WTC11 (cell line): ENCODE measurements at places on chromosomes 12 and 14.
A peak's percentile ranks its signal among the peaks of the same experiment; 100 is the strongest.

DNA sequence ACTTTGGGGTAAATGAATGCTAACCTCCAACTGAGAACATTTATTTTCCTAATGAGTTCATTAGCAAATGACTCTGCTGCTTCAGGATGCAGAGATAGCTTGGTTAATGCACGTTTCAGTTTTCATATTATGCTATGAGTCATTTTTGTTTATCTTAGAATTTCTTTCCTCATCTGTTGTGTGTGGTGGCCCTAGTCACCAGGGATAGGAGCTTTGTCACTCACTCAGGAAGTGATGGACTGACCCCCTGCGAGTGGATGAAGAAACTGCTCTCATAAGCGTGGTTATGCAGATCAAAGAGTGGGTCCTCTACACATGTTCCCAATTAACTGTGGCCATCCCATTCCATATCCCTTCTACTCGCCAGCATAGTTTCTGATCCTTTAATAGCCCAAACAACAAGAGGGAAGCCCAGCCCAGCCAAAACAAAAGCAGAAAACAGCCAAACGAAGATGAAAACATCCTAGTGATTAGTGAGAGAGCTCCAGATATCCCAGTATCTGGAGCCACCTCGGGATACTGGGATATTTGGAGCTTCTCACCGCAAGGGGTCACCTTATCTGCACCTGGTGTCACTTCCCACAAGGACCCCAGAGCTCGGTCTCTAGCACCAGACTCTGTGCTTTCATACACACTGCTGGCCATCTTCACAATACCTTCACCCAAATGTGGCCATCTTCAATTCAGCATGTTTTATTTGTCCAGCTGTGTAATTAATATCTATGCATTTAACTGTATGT lies 8.6 kb downstream of the TC2N start:
- no peak for DNase-seq

GRCh38 chr12:57175428-57176138 lies 28.2 kb upstream of the LRP1-AS start:
- peak; percentile 95 for DNase-seq

- DNase-seq, result no peak
Measured at GRCh38 chr14:89166633-89167032, 250.4 kb downstream of the FOXN3 start.

- DNase-seq, result peak; percentile 96
Measured at GRCh38 chr12:15882118-15882971, at the start of gene STRAP. STRAP (plus strand) TSS chr12:15882387; CDS start chr12:15882708, 321 bp downstream.

GRCh38 chr12:126772171-126772864 lies 1494.7 kb upstream of the TMEM132C start:
- no peak for DNase-seq

DNA sequence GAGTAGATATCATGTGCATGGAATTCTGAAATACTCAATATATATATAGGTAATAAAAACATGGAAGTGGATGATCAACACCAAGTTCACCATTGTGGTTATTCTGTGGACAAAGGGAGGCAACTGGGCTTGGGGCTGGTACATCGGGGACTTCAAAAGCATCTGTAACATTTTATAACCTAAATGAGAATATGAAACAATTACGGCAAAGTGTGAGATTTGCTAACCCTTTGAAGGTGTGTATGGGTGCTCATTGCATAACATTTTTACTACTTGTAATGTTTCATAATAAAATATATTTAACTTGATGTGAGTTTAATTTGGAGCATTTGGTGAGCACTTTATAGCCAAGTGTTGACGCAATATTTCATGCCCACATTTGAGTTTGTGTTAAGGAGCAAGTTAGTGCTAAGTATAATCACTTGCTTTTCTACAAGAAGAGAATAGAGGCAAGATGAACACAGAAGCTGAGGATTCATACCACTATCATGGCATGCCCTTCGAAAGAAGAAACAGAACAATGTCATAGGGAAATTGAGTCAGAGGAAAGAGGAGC lies 109.3 kb downstream of the NTN4 start:
- DNase-seq, result no peak

DNA sequence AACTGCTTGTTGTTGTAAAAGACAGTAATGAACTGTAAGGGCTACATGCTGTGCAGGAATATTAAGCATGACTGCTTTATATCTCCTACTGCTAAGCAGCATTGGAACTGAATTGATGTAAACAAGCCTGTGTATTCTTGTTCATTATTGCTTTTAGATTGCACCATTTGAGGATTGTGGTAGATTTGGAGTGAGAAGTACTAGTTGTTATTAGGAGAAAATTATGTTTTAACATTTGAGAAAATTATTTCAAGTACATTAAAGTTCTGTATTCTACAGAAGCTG lies 212.7 kb downstream of the ERC1 start:
- no peak for DNase-seq

- DNase-seq, result no peak
Measured at GRCh38 chr12:52246720-52247621, 13.9 kb downstream of the KRT7 start.

DNA sequence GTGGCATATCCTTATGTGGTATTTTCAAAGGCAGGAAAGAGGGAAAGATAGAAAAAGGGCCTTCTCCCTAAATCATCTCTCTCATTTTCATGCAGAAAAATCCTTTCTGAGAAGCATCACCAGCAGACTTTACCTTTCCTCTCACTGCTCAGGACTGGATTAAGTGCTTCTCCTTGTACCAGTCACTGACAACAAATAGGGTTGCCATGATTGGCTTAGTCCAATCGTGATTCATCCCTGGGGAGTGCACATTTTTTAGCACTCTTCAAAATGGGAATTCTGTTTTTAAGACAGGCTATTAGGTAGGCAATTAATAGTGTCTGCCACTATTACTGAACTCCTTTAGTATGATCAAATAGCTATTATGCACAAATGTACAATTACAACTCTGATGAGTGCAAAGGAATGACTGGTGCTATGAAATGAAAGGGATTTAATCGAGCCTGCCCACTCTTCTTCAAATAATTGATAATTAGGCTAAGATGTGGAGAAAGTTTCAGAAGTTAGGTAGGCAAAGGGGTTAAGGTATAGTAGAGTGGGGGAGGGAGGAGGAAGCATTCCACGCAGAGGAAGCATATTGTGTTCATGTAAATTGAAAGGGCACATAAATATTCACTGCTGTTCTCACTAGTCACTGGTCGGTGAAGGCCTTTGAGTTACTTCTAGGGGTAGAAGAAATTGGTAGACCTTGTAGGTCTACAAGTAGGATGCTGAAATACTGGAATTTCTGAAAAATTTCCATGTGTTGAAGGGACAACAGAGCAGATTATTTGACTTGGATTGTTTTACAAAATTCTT lies 84.0 kb downstream of the MSRB3 start:
- DNase-seq, result no peak

- DNase-seq, result no peak
Measured at GRCh38 chr12:89179245-89179644, 173.1 kb downstream of the DUSP6 start.

- no peak for DNase-seq
Measured at GRCh38 chr12:46839964-46840363, 14.2 kb upstream of the SLC38A4 start.

DNA sequence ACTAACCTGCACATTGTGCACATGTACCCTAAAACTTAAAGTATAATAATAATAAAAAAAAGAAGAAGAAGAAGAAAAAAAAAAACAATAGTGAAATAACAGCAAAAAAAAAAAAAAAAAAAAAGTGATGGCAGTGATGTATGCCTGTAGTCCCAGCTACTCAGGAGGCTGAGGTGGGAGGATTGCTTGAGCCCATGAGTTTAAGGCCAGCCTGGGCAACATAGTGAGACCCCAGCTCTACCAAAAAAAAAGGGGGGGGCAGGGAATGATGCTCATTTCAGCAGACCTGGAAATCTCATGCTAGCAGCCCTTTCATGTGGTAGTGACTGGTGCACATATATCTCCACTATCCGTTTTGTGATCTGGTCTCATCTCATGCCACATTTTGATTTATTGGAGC lies 20.8 kb downstream of the TRAFD1 start:
- DNase-seq, result no peak

GRCh38 chr12:12986775-12987331 lies 13.2 kb downstream of the HEBP1 start:
- no peak for DNase-seq

- DNase-seq, result no peak
Measured at GRCh38 chr14:31360919-31361662, 59.3 kb downstream of the HEATR5A start.

DNA sequence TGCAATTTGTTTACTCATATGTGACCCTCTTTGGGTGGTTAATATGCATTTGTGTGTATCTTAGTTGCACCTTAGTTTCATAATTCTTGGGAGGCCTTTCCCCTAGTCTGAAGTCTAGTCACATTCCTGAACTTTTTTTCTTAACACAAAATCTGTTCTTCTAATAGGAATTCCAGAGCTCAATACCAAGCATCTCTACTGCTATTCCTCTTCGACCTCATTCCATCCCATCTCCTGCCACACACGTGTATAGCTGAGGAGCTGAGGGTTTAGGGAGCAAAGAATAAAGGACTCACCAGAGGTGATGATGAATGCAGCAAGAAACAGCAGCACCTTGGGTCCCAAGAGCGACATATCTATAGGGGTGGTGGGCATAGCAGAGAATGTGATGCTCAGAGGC lies 875 bp downstream of the MFAP5 start:
- no peak for DNase-seq

DNA sequence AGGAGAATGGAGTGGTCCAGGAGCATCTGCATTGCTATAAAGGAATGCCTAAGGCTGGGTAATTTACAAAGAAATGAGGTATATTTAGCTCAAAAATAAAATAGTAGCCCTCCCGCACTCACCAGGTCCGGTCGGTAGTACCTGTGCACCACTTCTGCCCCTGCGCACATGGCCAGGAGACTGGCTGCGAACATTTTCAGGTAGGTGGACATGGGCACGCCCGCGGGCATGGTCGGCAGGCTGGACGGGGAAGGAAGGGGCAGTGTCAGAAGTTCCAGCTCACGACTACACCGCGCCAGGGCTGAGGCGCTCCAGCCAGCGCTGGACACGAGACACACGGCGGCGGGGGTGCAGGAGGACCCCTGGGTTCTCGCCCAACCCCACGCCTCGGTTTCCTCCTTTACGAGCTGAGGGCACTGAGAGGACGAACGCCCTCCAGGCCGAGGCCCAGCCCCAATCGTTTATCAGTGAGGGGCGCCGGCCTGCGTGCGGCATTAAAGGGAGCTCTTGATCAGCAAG lies 9.1 kb upstream of the TDG start:
- no peak for DNase-seq

DNA sequence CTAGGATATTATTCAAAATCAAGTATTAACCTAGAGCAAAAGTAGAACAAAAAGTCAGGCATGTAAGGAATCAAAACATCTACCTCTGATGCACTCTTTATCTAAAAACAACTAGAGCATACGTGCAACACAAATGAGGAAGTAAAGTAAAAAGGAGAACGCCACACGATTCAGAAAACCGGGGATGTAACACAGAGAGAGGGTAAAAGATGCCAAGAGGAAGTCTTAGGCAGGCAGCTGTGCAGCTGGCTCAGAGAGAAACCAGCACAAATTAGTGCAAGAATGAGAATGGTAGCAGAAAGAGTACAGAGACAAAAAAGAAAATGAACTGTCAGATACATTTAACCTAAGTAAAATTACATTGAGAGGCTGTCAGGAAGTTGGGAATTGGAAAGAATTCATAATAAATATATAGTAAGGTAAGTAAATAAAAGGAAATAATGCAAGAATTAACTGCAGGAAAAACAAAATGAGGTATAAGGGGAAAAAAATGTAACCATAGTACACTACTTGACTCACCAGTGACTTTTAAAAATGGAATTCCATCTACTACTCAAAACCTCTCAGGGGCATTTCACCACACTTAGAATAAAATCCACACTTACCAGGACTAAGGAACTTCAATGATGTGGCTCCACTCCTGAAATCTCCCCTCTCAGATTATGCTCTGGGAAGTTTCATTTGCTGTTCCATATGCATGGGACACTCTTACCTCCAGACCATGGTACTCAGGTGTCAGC lies 17.1 kb downstream of the BCAT1 start:
- DNase-seq, result no peak

DNA sequence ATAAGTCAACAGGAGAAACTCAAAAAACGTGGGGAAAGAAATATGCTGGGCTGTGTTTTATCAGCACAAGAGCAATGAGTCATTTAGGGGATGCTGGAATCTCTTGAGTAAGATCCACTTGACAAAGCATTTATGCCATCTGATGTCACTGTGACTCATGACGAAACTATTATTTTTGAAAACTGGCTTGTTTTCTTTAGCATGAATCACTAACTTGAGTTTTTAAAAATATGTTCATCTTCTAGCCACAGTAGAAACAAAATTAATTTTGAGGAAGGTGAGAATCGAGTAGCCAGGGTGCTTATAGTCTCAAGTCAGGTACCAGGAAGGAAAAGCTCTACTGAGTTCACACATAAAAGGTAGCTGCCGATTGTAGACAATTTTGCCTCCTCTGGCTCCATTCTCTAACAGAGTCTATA lies 456.2 kb upstream of the MGAT4C start:
- DNase-seq, result no peak
